Pulmonary artery endothelial cell (primary cell): ENCODE measurements at places on chromosomes 3 and 15. TPM values are rescaled to one million over a fixed set of nuclear protein-coding genes. Genes with fewer than 3 reads are reported as not detected.

The IGSF11 gene
- total RNA-seq = not detected in 2 replicates

GRCh38 chr15:96888764-96889163 is 558.3 kb downstream of the NR2F2 start:
- no peak for DNase-seq

- no peak for DNase-seq
Observed at GRCh38 chr15:63913786-63914315, 80.1 kb upstream of the HERC1 start.

DNA sequence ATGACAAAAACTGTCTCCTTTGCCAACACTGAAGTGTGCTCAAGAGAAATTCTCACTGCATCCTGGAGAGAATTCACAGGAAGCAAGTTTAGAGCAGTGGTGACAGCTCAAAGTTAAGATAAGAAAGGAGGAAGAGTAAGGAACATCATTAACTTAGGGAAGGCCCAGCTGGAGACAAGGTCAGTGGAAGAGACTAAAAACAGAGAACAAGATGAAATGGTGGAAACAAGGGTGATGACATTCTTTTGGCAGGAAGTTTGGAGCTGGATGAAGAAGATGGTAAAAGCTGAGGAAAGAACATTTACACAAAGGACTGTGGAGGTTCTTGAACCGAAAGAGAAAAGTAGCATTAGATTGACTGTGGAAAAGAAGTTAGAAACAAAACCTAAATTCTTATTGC is 6.7 kb upstream of the SUCLG2 start:
- no peak for DNase-seq

- DNase-seq = peak; percentile 19
Observed at GRCh38 chr3:8741581-8742261, 8.1 kb downstream of the CAV3 start.
